ENCODE measurements at places on chromosomes 3 and 15.

- no peak for DNase-seq
These were observed 3.1 kb upstream of the CXCR6 start for GRCh38 chr3:45940004-45940780.

DNA sequence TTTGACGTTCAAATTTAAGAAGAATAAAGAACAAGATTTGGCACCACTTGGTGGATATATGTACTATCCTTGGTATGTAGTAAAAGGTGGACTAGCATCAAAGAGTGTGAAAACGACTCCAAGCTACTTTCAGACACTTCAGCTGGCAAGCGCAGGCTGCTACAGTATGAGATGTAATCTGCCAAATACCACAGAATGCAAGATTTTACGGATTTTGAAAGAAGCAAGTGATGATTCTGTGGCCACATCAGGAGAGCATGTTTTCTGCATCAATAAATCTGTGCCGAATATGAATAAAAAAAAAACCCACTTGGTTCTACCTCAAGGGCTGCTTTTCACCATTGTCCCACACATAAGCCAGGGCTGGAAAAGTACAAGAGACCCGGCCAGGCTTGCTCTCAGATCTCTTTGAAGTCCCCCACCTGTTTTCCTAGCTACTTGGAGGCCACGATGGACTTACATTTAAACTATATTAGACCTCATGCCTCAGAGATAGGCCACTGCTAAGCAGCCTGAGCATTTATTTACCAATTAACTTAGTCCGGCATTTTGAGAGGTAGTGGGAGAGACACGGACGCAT is 37.4 kb downstream of the MYO1E start:
- no peak for DNase-seq

- no peak for DNase-seq
These were observed at the start of gene DNAJB8 for GRCh38 chr3:128466840-128467541. Gene DNAJB8 (minus strand): TSS chr3:128466890. CDS start chr3:128463245, 3,645 bp downstream.

- no peak for DNase-seq
These were observed 4.8 kb upstream of the NR2F2 start for GRCh38 chr15:96325541-96326327.

DNA sequence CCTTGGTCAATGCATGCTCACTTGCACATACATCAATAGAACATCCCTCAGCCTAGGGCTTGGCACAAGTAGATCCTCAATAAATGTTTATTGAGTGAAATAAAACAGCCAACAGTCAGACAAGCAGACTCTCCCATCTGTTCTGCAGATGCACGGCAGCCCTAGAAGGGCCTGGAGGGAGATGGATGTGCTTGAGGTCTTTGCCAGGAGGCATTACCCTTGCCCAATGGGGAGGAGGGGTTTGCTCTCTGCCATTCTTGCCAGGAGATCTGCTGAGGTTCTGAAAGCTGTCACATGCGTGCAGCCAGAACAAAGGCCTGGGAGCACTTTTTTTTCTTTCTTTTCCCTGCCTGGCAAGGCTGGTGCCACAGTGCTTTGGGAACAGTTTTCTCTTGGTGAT is 349.3 kb upstream of the THRB start:
- DNase-seq = no peak

GRCh38 chr3:66593978-66594377 is 93.2 kb upstream of the LRIG1 start:
- DNase-seq = no peak

DNA sequence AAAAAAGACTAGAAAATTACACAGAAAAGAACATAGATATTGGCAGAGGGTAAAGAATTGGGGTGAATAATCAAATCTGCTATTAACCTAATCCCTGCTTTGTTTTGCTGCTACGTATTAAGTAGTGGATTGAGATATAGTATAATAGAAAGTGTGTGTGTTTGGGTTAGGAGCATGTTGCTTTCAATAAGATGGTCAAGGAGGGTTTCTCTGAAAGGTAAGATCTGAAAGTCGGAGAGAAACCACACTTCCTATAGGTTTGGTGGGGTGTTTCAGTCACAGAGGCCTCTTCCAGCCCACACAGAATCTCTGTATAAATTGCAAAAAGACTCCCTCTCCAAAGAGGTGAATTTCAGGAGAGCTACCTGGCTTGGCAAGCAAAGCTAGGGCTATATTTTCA is 345.7 kb upstream of the SATB1 start:
- DNase-seq = no peak

GRCh38 chr15:64535460-64536243 is 75.3 kb downstream of the ZNF609 start:
- DNase-seq = no peak

DNA sequence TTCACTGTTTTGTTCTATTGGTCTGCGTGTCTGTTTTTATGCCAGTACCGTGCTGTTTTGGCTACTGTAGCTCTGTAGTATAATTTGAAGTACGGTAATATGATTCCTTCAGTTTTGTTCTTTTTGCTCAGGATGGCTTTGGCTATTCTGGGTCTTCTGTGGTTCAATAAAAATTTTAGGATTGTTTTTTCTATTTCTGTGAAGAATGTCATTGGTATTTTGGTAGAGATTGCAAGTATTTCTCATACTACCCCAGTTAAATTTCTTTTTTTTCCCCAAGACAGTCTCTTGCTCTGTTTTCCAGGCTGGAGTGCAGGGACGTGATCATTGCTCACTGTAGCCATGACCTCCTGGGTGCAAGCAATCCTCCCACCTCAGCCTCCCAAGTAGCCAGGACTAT is 53.4 kb downstream of the STARD9 start:
- no peak for DNase-seq

DNA sequence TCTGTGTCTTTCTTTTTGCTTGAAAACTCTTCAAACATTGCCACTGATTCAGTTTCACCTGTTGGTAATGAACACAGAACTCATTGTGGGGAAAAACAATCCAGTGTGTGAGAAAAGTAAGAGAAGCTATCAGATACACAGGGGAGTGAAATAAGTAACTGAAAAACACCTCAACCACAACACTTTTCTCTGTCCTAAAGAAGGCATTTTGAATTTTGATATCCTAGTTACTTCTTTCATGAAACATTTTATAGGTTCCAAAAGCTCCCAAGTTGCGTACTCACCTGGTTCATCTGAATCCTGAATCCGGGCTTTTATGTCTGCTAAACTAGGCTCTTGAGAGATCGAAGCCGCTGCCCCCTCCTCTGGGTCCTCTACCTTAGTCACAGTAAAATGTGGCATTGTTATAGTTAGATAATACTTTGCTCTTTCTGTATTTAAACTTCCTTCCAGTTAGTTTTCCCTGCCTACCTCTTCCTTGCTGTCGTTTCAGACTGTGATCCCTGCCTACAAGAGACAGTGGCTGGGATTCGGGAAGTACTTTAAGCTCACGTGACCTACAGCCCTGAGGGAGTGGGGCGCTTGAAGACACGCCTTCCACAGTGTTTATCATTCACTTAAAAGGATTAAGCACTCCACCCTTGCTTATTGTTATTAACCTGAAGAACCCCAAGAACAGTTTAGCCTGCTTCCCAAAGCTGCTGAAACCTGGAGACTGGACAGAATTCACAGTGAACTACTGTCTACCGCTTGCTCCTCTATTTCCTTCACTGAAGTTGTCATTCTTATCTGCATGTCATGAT is 19.1 kb downstream of the SLC12A6 start:
- peak; percentile 74 for DNase-seq

GRCh38 chr15:92655178-92655995 is at the start of gene FAM174B:
Gene FAM174B (minus strand): TSS chr15:92655775.
- no peak for DNase-seq

DNA sequence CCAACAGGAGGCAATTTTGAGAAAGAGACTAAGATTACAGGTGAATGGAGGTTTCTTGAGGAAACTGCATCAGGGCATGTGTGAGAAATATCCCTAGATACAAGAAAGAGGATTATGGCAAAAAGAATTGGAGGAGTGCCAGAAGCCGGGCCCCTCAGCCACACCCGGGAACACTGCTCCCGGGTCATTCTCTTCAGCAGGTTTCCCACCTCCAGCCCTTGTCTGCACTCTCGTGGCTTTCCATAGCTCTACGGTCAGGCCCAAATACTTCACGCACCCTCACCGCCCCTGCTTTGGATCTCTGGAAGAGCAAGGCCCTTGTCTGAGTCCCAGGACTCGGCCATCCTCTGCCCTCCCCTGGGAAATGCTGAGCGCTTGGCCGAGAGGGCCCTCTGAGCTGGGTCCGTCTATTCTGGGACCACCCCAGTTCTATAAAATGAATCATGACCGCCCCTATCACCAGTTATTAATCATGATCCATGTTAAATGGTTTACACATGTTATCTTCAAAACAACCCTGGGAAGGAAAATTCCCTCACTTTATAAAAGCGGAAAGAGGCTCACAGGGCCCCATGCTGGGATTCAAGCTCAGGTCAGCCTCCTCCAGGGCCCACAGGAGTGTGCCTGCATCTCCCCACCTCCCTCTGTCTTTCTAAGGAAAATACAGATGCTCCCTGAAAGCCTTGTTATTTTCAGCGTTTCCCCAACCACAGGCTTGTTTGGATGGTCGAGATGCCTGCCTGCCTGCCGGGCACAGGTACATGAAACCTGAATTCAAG is 38.8 kb upstream of the SPTBN5 start:
- no peak for DNase-seq

DNA sequence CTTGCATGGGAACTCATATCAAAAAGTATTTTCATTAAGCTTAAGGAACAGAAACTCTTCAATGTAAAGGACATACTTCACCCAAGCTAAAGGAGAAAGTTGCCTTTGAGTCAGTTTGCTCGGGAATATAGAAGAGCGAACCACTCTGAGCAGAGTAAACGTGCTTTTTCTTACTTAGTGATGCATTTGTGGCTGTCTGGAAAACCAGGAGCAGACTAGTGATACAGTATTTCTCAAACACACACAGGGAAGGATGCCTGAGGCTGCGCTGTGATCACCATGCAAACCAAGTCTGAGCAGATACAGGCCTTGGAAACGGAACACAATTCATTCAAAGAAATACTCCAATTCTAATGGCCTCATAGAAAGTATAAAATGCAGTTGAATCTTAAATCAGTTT is 121.0 kb upstream of the CDIN1 start:
- no peak for DNase-seq

DNA sequence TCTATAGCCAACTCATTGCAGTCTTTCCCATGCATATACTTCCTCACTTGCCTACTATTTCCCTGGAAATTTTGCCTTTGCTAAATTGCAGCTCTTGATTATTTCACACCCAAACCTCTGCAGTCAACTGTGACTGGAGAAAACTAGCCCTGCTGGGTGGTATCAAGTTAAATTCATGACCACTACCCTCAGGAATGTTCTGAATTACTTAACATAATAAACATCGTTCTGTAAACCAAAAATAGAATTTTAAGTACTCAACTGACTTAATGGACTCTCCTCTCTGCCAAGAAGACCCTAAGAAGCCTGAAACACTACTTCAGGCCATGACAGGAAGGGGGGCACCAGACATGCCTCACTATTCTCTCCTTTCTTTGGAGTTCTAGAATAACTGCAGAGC is 1278.0 kb upstream of the GBE1 start:
- no peak for DNase-seq

GRCh38 chr3:169661361-169662131 is 2.0 kb downstream of the MECOM start:
- no peak for DNase-seq

GRCh38 chr3:117192888-117193287 is 483.3 kb downstream of the TUSC7 start:
- no peak for DNase-seq

GRCh38 chr3:82707035-82707434 is 945.6 kb upstream of the GBE1 start:
- no peak for DNase-seq

GRCh38 chr15:85386261-85386660 is 5.9 kb downstream of the AKAP13 start:
- no peak for DNase-seq

DNA sequence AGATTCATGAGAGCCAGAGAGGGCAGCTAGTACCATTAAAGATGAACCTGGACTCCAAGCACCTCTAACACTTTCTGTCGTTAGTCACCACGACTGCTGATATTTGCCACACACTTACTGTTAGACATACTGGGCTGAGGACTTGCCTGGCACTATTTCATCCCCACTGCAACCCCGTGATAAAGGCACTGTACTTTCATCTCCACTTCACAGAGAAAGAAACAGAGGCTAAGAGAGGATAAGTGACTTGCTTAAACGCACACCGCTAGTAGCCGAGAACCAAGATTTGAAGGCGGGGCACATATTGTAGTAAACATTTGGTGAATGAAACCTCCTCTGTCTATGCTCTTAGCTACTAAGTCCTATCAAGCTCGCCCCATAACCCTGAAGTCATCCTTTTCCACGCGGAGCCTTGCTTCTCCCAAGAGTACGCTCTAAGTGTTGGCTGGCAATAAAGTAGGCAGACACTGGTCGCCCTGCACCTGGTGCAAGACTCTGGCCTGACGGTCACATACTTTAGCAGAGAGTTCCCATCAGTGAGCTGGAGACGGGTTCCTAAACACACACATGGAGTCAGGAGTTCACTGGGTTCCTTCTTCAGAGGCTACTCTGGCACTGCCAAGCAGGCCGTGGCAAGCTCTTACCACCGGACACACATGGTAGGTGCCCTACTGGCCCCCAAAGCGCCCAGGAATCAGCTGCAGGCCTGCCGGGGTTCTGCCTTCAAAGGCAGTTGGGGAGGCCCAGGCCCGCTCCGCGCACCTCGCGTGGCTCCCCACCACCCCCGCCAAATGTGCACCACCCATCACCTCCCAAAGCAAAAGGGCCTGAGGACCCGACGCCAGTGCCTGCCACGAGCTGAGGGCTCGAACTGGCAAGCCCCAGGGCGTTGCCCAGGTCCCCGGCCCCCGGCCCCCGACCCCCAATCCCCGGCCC is 951 bp downstream of the POMGNT2 start:
- DNase-seq = no peak

GRCh38 chr15:93716615-93717231 is 514.6 kb upstream of the MCTP2 start:
- DNase-seq = no peak

DNA sequence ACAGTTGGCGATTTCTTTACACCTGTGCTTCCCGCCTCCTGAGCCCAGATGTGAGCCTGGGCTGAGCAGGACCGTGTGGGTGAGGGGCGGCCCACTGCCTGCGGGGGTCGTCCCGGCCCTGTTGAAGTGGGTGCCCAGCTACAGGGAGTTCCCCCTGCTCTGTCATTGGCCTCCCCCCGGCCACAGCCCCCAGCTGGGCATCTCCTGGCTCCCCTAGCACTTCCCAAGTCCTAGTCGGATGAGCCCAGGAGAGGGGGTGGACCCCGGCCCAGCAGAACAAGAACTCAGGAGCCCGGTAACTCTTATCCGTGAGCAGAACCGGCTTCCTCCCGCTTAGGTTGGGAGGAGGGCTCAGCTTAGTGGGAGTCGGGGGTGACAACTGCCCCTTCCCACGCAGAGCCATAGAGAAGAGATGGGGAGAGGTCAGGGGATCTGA is 757 bp downstream of the PAQR5 start:
- DNase-seq = no peak

DNA sequence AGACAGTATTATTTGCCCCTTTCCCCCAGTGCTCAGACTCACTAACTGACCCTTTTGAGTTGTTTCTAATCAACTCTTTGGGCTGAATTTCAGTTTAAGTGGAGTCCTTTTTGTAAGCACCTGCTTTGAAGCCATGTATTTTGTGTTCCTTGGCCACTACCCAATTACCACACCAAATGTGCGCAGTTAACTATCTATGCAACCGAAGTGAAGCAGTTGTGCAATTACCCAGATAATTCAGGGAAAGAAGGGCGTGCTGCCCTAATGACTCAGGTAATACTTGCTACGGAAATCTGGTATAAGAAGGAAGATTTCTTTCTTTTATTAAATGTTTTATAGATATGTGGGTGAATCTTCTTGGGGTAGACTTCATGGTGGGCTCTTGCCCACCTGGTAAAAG is 371.9 kb upstream of the TBL1XR1 start:
- DNase-seq = no peak

Data from left lobe of liver (tissue), 2 donors.